ENCODE measurements at places on chromosomes 7 and 10.
A peak's percentile ranks its signal among the peaks of the same experiment; 100 is the strongest.

DNA sequence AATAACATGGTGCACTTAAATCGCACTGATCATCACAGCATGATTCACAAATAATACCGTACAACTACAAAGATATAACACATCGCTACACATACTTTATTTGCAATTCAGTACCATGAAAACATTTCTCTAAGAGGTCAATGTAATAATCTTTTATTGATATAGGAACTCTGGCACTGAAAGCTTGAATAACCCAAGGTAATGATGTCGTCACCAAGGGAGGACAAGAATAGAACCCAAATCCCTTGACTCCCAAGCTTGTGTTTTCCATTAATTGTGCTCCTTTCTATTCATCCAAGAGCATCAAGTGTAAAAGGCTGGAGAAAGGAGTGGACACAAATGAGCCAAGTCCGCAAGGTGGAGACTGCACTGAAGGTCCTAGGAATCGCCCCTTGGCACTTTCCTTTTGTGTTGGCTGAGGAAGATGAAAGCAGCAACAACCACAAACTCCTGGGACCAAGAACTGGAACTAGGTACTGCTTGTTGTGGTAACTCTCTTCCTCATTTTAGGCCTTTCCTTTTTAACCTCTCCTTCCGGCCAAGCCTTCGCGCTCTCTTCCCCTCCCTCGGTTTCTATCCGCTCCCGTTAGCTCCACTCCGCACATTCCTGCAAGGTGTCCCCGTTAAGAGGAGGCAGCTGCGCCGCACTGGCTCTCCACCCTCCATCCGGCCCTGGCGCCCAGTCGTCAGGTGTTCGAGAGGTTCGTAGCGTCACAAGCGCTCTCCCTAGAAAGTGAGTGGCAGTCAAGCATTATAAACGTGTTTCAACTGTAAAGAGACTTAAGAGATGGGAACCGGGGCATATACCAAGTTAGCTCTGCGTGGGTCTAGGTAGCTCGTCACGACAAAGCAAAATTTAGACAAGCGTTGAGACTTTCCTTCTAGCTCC, 1.0 kb upstream of the CBLL1 start:
- no peak for DNase-seq

- DNase-seq = no peak
Observed at GRCh38 chr7:23462846-23463245, 7.4 kb downstream of the IGF2BP3 start.

- DNase-seq = no peak
Observed at GRCh38 chr10:16519908-16520861, 1.5 kb downstream of the C1QL3 start.

- DNase-seq = no peak
Observed at GRCh38 chr10:14262836-14263425, 67.8 kb downstream of the FRMD4A start.

- peak; percentile 20 for DNase-seq
Observed at GRCh38 chr7:139830782-139831501, 1.9 kb downstream of the TBXAS1 start.

GRCh38 chr7:87797798-87798403, 78.3 kb downstream of the SLC25A40 start:
- no peak for DNase-seq

GRCh38 chr7:100711369-100711768, 5.4 kb downstream of the POP7 start:
- DNase-seq = no peak

- no peak for DNase-seq
Observed at GRCh38 chr7:123879628-123880027, 34.7 kb downstream of the HYAL4 start.

DNA sequence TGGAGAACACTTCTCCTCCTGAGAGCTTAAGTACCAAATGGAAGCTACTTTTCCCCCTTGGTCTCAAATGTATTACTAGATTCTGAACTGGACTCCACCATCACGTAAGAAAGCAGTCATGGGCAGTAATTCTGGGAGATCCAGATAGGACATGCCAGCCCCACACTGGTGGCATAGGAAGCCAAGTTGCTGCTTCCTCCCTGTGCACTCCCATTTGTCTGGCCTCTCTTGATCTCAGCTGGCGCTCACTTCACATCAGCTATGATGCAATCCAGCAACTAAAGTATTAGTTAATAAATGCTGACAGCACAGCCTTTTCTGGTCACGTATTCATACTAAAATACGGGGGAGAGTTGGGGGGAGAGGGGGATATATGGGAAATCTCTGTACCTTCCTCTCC, 3.4 kb upstream of the IL6 start:
- DNase-seq = no peak
